ENCODE measurements at places on chromosomes 11 and 22.
A peak's percentile ranks its signal among the peaks of the same experiment; 100 is the strongest.

DNA sequence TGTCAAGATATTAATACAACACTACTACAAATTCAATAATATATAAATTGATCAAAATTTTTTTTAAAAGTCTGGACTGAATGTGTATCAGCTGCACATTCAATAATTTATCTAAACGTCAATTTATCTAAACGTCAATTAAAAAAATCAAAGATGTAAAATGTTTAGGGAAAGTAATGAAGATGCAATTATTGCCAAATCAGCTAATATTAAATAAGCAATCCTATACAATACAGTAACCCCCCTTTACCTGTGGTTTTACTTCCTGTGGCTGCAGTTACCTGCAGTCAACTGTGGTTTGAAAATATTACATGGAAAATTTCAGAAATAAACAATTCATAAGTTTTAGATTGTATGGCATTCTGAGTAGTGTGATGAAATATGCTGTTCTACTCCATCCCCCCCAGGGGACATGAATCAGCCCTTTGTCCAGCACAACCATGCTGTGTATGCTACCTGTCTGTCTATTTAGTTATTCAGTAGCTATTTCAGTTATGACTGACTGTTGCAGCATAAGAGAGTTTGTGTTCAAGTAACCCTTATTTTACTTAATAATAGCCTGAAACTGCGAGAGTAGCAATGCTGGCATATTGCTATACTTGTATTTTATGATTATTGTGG is 72.2 kb downstream of the CWF19L2 start:
- no peak for DNase-seq

GRCh38 chr22:31259798-31260473 is 32.4 kb downstream of the PIK3IP1 start:
- DNase-seq, result no peak

- peak; percentile 19 for DNase-seq
Observed at GRCh38 chr22:44583061-44583760, 85.2 kb upstream of the RTL6 start.

DNA sequence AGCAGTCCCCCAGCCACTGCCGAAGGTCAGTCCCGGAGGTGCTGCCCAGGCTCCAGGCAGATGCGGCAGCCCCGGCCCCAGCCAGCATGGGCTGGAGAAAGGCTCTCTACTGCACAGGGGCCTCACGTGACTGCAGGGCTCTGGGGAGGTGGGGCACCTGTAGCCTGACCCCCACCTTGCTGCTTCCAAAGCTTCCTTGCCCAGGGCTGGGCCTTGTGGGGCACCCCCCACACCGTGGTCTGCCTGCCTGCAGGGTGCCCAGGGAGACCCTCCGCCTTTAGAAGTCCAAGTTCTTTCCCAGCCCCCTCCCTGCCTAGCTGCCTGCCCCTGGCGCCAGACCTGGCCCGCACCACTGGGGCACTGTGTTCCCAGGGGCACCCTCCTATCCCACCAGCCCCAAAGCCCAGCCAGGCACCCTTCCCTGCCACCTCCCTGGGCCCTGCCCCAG is 28.4 kb upstream of the TXNRD2 start:
- no peak for DNase-seq

DNA sequence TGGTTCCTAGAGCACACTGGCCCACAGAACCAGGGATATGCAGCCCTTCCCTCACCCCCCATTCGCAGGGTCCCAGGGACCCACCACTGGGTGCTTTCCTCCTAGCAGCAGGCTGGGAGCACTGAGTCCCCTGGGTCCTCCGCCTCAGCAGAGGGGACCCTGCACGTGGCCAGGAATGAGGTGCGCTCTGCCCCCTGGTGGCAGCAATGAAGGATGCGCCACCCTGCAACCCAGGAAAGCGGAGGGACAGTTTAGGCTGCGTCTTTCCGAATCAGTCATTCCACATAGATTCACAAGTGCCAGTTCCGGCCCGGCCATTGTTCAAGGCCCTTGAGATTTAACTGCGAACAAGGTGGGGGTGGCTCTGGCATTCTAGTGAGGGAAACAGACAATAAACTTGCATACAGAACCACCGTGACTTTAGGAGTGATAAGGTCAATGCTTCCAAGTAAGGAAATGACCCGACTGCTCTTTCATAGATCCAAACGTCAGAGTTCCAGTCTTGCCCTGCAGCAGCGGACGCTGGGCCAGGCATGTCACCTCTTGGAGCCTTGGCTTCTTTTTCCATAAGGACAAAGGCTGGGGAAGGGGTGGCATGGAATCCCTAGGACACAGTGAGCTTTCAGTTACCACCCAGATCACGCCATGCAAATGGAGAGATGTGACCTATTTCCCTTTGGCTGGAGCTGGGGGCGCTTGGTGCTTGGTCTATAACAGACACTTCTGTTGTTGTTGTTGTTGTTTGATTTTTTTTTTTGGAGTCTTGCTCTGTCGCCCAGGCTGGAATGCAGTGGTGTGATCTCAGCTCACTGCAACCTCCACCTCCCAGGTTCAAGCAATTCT is 7.7 kb downstream of the RIN1 start:
- peak; percentile 75 for DNase-seq

GRCh38 chr11:34439610-34440198 is 970 bp downstream of the CAT start:
- DNase-seq, result no peak

DNA sequence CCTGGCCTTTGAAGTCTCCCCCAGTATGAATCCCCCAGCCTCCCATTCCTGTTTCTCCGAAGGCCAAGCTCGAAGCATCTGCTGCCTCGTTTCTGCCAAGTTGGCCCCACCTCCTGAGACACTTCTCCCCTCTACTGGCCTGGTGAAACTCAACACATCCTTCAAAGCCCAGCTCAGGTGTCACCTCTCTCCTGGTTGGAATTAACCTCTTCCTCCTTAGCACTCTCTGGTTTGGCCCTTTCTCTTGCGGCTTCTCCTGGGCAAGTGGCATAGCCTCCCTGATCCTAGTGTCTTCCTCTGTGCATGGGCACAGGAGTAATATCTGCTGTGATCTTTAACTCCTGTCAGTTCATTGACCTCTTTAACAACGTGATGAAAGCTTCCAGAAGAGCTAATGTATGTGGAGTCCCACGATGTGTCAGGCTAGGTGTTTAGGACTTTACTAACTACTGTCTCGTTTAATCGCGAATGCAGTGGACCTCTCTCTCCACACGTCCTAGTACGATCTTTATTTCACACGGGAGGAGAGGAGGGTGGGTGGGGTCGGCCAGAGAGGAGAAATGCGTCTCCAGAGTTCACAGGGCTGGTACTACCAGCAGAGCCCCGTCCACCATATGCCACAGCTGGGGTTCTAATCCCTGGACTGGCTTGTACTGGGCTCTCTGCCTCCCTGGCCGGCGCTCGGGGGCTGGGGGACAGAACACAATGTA is 826 bp upstream of the PTPRJ start:
- no peak for DNase-seq

- DNase-seq, result no peak
Observed at GRCh38 chr22:19127329-19128008, 3.6 kb upstream of the TSSK2 start.

GRCh38 chr11:11960687-11961086 is 47.7 kb downstream of the DKK3 start:
- DNase-seq, result no peak

DNA sequence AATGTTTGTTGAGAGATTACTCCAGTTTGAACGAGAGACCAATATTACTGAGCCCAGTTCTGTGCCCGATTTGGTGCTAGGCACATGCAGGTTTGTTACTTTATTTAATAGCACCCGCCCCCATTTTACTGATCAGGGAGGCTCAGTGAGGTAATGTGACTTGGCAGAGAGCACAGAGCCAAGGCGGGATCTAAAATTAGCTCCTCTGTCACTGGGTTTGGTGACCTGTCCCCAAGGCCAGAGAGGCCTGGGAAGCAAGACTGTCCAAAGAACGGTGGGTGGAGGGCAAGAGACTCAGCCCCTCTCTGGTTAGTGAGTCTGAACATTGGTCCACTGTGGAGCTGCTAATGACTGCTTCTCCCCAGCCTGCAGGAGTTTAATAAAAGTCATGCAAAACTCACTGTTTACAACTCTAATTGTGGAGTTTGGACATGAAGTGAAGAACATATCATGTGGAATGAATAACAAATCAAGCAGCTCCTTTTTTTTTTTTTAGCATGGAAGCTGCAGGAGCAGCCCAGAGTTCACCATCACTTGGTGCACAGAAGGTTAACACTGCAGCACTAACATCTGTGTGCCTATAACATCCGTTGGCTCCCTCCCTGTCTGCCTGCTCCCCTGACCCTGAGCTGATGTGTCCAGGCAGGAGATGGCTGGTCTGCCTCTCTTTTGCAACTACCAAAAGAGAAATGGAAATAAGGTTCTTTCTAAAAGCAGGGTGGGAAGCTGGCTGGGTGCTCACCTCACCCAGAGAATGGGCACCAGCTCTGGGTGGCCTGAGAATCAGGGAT is 39.0 kb downstream of the CSNK2A3 start:
- DNase-seq, result no peak

DNA sequence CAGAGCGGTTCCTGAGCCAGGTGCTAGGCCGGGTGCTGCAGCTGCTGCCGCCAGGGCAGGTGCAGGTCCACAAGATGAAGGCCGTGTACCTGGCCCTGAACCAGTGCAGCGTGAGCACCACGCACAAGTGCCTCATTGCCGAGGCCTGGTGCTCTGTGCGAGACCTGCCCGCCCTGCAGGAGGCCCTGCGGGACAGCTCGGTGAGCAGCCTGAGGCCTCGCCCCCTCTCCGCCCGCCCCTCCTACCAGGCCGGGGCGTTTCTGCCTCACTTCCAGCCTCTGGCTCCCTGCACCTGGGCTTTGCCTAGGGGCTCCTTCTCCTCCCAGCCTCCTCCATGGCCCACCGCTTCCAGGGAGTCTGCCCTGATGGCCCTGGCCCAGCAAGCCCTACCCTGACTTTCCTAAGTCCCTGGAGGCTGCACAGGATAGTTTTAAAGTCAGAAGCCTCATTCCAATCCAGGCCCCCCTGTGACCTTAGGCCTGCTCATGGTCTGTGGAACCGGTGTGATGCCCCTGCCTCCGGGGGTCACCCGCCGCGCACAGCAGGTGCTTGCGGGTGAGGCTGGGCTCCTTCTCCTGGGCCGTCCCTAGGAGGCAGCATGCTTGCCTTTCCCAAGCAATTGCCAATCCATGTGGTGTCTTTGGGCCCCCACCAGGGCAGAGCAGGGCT is 5.5 kb downstream of the TCIRG1 start:
- DNase-seq, result no peak

- DNase-seq, result no peak
Observed at GRCh38 chr11:61554172-61554988, 26.5 kb downstream of the SYT7 start.

- DNase-seq, result peak; percentile 4
Observed at GRCh38 chr11:82930229-82930628, 28.7 kb downstream of the DDIAS start.

- DNase-seq, result peak; percentile 30
Observed at GRCh38 chr11:123233280-123233974, 38.4 kb upstream of the CLMP start.

DNA sequence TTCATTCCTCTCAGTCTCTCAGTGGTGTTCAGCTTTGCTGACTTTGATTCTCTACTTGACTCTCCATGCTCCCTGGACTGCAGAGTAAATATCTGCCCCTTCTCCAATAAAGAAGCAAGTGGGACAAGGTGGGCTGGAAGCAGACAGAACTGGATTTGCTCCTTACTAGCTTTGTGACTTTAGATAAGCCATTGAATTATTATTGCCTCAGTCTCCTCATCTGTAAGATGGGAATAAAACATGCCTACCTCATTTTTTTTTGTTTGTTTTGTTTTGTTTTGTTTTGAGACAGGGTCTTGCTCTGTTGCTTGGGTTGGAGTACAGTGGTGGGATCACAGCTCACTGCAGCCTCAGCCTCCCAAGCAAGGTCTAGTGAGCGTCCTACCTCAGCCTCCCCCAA is 44.6 kb downstream of the WT1 start:
- DNase-seq, result no peak

DNA sequence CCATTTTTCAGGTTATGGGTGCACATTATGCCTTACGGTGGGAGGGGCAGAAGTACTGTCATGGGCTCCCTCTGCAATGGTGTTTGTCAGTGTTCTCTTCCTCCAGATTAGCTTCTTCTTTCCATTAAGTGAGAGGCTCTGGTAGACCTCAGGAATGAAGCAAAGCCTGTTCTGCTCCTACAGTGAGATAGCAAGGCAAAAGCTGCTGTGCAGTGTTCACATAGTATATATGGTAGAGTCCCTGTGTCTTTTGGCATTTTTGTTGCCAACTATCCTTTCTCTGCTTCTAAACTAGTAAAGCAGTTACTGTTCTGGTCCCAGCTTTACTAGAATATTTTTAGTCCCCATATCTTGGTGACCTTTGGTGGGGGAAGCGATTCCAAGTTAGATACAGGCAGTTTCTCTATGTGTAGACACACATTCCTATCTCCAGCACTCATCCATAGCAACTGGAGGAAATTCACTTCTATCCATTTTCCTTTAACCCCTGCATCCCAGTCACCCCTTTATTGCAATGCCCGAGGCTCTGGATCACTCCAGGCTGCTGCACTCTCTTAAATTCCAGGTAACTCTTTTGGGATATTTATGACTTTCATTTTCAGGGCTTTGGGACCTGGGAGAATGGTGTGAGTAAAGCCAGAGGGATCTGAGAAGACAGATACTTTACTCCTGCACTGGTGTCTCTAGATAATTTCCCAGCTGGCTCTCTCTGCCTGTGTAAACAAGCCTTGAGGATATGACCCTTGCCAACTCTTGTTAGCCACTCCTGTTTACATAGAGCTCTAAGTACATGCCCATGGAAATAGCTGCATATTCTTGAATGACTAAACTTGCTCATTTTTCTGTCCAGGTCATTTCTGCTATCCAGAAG is 3.9 kb upstream of the TRIM34 start:
- no peak for DNase-seq

- no peak for DNase-seq
Observed at GRCh38 chr11:38130976-38131375, 1532.9 kb upstream of the RAG2 start.

- no peak for DNase-seq
Observed at GRCh38 chr22:19368876-19369275, 62.7 kb downstream of the HIRA start.

DNA sequence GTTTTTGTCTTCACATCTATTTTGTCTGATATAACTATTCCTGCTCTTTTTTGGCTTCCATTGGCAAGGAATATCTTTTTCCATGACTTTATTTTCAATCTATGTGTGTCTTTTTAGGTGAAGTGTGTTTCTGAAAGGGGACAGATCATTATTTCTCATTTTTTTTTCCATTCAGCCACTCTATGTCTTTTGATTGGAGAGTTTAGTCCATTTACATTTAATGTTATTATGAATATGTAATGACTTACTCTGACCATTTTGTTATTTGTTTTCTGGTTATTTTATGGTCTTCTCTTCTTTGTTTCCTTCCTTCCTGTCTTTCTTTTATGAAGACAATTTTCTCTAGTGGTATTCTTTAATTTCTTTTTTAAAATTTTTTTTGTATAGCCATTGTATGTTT is 178.6 kb upstream of the CNTN5 start:
- DNase-seq, result no peak

GRCh38 chr11:82085493-82085892 is 648.2 kb downstream of the FAM181B start:
- no peak for DNase-seq

- DNase-seq, result no peak
Observed at GRCh38 chr11:22657101-22657694, 9.2 kb upstream of the GAS2 start.

- DNase-seq, result peak; percentile 98
Observed at GRCh38 chr11:116853461-116854073, 16.1 kb upstream of the APOA1 start.

Measured in MV-4-11 (cell line).